ENCODE measurements at places on chromosomes 2 and 18.

DNA sequence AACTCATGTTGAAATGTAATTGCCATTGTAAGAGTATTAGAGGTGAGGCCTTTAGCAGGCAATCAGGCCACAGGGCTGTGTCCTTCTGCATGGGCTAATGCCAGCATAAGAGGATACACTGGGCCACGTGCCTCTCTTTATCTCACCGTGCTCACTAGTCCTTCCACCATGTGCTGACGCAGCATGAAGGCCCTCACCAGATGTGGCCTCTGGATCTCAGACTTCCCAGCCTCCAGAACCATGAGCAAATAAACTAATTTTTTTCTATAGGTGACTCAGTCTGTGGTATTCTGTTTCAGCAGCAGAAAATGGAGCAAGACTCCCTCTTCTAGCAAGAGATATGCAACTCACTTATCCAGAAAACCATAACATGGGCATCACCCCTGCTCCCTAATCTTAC lies 149.7 kb upstream of the ZNF236 start:
- DNase-seq: no peak

- no peak for DNase-seq
Observed at GRCh38 chr18:65876310-65876709, 125.5 kb downstream of the CDH7 start.

DNA sequence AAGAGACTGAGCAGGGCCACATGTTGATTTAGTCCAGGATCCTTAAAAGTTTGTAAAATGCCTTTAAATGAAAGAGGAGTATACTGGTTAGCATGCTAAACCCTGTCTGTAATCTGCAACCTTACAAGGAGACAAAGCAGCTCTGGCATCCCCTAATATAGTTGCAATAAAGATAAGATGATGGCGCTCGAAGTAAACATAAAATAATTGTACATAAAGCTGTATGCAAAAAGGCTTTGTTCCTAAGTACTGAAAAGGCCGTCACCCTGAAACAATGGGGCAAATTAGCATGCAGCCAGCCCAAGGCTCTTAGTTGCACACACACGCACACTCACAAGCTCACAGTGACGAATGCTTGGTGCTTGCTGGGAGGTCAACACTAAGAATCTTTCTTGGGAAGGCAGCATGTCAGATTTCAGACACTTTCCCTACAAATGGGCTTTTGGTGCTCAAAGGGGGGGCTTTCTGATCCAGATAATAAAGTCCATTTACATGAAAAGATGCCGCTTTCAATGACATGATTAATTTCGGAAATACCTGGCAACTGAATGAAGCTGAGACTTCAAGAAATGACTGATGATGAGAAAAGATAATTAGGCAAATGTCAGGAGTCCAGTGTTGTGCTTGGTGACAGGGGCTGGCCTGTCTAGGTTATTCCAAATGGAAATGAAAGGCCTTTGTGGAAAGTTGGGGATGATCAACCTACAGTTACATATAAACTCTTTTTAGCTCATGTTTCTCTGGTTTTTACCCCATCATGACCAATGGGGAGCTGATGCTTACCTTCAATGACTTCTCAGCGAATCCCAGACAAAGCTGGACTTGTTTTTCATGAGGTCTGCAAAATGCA lies 370.3 kb downstream of the MEIS1 start:
- DNase-seq: no peak

DNA sequence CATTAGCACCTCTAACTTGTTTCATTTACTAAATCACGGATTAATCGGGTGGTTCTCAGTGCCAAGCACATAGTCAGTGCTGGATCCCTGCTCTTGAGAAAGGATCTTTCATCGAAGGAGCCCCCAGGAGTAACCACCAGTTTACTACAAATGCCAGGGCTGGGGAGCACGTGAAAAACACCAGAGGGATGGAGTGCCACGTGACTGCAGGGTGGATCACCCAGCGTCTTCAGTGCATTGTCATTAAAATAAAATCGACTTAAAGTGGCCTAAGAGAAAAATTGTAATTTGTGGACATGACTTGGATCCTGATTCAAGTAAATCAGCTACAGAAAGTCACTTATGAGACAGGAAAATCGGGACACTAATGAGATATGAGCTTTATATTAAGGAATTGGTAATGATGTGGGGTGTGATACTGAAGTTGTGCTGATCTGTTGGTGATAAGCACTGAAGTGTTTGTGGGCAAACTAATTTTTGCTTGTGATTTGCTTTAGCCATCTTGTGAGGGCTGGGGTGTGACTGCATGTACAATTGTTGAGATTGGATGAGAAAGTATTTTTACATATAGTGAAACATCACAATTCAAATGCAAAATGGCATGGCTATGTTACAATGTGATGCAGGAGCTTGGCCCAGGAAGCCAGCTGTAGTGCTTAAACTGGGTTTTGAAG lies 63.8 kb downstream of the NCK2 start:
- no peak for DNase-seq

DNA sequence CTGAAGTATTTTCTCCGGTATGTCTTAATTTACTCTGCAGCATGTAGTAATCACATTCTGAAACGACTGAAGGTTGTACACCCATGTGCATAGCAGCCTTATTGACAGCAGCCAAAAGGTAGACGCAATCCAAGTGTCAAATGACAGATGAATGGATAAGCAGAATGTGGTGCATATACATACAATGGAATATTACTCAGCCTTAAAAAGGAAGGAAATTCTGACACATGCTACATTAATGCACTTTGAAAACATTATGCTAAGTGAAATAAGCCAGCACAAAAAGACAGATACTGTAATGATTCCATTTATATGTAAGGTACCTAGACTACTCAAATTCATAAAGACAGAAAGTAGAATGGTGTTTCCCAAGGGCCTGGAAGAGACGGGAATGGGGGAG lies 88.0 kb upstream of the EFEMP1 start:
- no peak for DNase-seq

- no peak for DNase-seq
Observed at GRCh38 chr2:112912403-112912802, 1.4 kb downstream of the IL37 start.

Measured in stimulated activated CD4-positive, alpha-beta T cell treated with anti-CD3 and anti-CD28 coated beads, Interleukin-4, amount 100 ng/mL, for 4 hours (primary cell).